ENCODE measurements at places on chromosomes 6 and 20. TPM values are rescaled to one million over a fixed set of nuclear protein-coding genes. Genes with fewer than 3 reads are reported as not detected.

ECT2L gene
- total RNA-seq, result not detected

UBE2C gene
- not detected for total RNA-seq

GSTA3 gene
- not detected for total RNA-seq

SIRPA gene
- 42.1 TPM for total RNA-seq

C20orf202 gene
- not detected for total RNA-seq

INSM1 gene
- total RNA-seq, result not detected

PANK2 gene
- total RNA-seq, result 27.0 TPM

HTR1B gene
- 9.2 TPM for total RNA-seq

BTN1A1 gene
- total RNA-seq, result not detected

All from posterior vena cava (tissue), 2 donors.